ENCODE measurements at places on chromosomes 1 and 21.

GRCh38 chr1:101929343-101929742 lies 67.4 kb downstream of the OLFM3 start:
- DNase-seq, result no peak

DNA sequence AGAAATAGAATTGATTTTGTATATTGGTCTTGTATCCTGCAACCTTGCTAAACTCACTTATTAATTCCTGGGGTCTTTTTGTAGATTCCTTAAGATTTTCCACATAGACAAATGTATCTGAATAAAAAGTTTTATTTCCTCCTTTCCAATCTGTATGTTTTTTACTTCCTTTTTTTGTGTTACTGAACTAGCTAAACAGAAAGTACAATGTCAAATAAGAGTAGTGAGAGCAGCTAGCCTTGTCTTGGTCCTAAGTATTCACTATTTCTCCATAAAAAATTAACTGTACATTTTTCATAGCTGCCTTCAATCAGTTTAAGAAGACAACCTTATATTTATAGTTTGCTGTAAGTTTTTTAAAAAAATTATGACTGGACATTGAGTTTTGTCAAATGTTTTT lies 74.9 kb downstream of the FASLG start:
- DNase-seq, result no peak

DNA sequence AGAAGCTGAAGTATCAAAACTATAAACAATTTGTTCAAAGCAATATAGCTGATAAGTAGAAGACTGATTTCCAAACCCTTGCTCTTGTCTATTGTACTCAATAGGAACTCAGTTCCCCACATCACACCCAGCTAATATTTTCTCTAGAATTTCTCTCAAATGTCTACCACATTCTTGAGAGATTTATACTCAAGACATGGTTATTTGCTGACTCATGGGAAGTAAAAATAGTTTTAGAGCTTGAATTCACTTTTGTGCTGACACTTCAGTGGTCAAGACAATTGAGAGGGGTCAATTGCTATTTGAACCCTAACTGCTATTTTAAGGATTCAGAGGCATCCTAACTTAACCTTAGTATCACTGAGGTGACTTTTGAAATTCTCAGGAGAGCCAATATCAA lies 99.0 kb downstream of the TNNI3K start:
- no peak for DNase-seq

DNA sequence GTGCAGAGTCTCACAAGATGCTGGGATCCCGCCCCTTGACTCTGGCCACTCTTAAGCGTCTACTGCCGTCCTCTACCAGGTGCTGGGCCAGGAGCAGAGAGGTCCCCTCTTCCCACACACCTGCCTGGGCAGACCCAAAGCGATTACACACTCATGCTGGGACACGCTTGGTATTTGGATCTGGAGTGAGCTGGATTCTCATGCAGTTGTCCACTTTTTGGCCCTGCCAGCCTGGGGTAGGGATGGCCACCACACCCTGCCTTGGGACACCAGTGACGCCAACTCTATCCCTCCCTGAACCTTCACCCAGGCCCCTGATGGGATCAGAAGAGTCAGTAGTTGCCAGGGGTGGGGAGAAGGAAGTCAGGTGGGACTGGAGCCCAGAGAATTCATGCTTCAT lies 28.6 kb downstream of the ITPKB start:
- no peak for DNase-seq

- DNase-seq, result no peak
Measured at GRCh38 chr1:28354121-28354520, 15.4 kb upstream of the PHACTR4 start.

DNA sequence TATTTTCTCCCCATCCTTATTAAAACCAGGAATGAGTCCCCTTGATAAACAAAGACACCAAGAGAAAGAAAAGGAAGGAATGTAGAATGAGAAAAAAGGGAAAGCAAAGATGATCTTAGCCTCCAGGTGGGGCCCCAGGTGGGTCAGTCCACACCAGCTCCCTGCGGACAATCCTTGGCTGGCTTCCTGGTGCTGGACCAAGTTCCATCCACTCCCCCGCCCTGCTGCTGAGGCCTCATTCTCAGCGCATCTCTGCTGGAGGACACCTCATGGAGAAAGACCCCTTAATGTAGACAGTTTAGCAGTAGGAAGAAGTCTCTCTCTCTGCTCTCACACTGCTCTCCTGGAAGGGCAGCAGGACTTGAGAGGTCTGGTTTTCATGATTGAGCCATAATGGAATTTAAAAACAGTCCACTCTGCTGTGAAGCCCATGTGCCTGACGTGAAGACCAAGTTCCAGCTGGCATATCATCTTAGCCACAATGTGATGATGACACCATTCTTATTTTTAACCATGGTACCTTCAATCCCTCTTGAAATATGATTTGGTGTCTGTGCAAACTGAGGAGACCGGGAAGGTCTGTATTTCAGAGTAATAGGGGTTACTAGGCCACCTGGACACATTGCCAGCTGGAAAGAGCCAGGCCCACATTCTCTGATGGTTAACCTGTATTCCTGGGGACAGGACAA lies 83.1 kb downstream of the WLS start:
- DNase-seq, result no peak

DNA sequence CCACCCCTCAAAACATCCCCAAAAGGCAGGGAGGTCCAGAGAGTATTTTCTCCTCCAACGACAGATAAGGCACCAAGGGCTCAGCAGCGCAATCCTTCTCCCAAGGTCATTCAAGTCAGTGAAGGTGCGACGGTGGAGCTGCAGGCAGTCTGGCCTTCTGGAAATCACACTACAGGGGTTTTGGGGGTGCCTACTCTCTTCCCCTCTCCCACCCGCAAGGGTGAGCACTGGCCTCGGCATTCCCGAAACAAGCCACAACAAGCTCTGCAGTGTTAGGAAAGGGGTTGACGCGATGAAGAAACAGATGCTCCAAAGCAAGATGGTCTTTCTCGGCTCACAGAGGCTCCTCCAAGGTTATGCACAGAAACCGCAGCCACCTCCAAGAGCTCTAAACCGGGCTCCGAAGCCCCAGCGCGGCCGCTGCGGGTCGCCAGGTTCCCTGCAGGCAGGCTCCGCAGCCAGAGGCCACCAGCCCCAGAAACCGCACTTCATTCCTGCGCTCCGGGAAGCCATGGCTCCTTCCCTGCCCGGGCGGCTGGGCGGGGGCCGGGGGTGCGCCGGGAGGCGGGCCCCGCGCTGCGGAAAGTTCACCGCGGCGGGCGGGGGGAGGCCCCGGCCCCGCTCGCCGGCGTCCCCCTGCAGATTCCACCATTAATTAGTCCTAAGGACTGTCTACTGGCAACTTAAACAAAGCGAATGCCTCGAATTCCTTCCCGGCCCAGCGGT lies 1.1 kb downstream of the LUZP1 start:
- DNase-seq, result no peak

DNA sequence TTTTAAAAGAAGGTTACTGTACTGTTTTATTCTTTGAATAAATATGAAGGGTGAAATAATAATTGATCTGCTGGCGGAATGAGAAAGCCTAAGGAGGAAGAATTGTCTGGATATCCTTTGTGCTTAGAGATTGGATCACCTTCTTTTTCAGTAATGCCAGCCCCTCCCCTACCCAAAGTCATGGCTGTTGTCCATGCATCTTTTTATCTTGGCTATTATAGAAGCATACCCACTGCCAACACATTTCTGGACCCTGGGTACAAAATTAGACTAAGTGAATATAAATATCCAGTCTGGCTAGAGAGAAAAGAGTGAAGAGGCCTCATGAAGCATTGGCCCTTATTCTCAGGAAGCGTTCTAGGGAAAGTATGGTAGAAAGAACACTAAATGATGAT lies 28.1 kb downstream of the AK4 start:
- no peak for DNase-seq

DNA sequence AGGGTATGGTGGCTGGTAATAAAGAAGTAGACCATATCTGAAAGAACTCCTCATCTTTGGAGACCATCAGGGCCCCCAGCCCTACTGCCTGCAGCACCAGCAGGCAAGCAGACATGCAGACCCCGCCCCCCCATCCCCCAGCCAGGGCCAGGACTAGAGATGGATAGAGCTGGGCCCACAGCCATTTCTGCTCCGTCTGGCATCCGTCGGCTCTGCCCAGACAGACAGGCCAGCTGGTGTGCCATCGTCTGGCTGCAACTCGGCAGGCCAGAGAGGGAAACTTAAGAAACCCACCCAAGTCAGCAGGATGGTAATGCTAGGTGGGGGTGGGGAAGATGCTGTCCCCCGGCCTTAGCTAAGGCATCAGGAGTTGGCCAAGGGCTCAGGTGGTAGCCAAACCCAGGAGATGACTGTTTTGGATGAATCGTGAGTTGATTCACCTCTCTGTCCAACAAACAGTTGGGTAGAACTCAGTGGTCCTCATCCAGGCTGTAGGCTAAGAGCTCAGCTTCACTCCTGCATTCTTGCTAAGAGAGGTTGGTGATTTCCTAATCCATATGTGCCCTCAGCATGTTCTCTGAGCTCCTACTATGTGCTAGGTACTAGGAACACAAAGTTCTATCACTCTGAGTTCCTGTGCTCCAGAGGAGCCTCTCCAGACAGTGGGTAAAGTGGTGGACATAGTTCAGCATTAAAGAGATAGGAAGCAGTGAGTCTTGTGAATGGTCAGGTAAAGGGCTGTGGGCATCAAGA lies 23.2 kb upstream of the TMEM222 start:
- DNase-seq, result no peak

GRCh38 chr1:205600085-205600484 lies 31.7 kb downstream of the ELK4 start:
- DNase-seq, result no peak

DNA sequence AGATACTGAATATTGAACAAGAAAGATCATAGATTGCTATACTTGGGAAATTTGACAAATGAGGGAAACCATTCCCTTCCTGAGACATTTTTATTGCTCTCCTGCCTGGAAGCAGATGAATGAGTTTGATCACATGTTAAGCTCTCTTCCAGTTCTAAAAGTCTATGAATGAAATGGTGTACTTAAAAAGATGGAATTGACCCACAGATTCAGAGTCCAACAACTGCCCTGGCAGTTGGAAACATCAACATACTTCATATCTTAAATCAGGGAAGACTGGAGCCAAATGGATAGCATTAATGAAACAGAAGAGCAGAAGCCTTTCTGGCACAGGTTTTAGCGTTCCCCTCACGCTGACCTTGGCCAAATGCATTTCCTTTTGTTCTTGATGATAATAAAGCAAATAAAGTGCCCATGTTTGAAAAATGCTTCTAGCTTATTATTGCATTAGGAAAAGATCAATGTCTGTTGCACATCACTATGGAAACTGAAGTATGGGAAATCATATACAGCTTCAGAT lies 142.6 kb downstream of the ESRRG start:
- no peak for DNase-seq

DNA sequence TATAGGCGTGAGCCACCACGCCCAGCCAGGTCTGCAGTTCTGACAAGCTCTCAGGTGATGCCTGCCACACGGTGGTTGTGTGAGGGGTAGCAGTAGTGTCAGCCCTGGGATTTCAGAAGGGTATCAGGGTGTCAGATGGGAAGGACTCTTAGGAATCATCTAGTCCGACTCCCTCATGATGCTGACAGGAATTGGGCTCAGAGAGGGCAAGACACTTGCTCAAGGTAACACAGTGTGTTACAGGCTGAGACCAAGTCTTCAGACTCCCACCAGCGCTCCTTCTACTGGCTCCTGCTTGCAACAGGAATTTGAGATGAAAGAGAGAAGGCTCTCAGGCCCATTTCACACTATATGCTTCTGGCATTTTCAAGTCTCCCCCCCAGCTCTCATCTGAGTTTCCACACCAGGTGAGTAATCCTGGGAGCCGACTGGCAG lies 6.9 kb downstream of the HTR1D start:
- no peak for DNase-seq

DNA sequence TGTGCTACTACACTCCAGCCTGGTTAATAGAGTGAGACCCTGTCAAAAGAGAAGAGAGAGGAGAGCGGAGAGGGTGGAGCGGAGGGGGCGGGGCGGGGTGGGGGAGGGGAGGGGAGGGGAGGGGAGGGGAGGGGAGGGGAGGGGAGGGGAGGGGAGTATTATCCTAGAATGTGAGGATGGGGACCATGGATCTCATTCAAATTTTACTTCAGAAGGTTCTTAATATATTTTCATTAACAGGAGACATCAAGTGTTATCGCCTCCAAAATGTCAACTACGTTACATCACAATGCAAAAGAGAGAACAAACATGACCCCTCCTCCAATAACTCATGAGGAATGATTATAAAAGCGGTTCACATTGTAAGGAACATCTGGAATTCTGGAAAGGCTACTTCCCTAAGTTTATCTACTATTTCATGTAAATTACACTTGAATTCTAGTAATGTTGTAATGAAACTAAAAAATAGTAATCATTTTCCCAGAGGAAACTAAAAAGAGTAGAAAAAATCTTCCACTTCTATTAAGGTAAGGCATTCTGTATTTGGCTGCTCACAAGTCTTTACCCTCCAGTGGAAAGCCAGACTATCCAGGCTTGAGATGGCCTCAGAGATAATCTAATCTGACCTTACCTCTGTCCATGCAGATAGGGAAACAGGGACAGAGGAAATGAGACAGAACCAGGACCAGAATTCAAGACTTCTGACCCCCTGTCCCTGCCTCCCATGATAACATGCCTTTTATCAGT lies 18.8 kb upstream of the GUCA2A start:
- DNase-seq, result no peak

DNA sequence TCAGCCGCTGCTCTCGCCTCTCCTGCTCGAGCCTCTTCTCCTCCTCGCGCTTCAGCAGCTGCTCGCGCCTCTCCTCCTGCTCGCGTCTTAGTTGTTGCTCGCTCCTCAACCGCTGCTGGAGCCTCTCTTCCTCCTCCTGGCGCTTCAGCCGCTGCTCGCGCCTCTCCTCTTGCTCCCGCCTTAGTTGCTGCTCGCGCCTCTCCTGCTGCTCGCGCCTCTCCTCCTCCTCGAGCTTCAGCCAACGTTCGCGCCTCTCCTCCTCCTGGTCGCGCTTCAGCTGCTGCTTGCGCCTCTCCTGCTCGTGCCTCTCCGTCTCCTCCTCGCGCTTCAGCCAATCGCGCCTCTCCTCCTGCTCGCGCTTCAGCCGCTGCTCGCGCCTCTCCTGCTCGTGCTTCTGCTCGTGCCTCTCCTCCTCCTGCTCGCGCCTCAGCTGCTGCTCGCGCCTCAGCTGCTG lies 3.7 kb downstream of the TCHH start:
- no peak for DNase-seq

DNA sequence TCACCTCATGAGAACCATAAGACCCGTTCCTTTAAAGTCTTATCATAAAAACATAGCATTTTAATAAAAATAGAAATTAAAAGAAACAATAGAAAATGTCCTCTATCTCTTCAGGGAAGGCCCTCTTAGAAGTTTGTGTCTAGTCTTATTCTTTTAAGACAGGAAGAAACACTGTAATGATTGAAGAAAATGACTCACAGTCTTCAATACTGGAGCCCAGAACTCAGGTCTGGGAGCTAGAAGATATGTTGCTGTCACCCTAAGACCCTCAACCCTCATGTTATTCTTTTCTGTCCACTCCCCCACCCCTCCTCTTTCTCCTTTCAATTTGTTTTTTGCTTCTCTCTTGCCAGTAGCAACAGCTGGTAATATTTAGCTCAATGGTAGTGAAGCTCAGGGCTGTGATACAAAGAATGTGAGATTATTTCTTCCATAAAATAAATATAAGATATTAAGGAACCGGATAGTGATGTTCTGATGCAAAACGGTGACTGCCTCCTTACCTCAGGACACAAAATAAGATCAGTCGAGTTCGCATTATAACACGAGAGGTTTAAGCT lies 12.0 kb downstream of the DUSP10 start:
- DNase-seq, result no peak

All from GM12864 (cell line).